ENCODE measurements at places on chromosomes 6 and 20. TPM values are rescaled to one million over a fixed set of nuclear protein-coding genes. Genes with fewer than 3 reads are reported as not detected.

- H3K27me3 ChIP-seq, result no peaks in the 10 kb centered on the region
- H3K36me3 ChIP-seq, result no peaks in the 10 kb centered on the region
- H3K4me1 ChIP-seq, result no peaks in the 10 kb centered on the region
- H3K27ac ChIP-seq, result no peak overlapping the region
Observed at GRCh38 chr6:38221251-38221650, 401.7 kb downstream of the ZFAND3 start.

DNA sequence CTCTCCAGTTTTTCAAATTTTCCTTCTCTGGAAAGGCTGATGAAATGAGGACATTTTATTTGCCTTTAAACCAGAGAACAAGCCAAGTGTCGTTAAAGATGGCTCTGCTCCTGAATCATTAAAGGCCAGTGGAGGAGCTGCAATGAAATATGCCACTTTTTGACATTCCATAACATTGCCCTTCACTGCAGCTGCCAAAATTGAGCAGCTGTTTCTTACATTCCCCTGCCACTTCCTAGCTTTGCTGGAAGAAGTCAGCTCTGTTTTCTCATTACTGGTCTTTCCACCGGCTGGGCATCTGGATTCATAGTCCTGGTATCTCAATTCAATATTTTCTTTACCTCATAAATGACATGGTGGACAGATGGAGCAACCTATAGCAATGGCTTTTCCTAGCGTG is 45.5 kb upstream of the NRN1 start:
- H3K27ac ChIP-seq, result no peak overlapping the region
- H3K4me1 ChIP-seq, result no peaks in the 10 kb centered on the region
- no peak overlapping the region for H3K4me3 ChIP-seq
- DNase-seq, result no peak
- no peaks in the 10 kb centered on the region for H3K36me3 ChIP-seq
- H3K27me3 ChIP-seq, result peaks cover 7% of the 10 kb centered on the region

The SLC22A16 gene
- not detected for total RNA-seq

The SLC24A3 gene
- 1.5 TPM for total RNA-seq
